ENCODE measurements at places on chromosomes 5 and 9. TPM values are rescaled to one million over a fixed set of nuclear protein-coding genes. Genes with fewer than 3 reads are reported as not detected.
A peak's percentile ranks its signal among the peaks of the same experiment; 100 is the strongest.

SPATA6L gene
- not detected for total RNA-seq

DNA sequence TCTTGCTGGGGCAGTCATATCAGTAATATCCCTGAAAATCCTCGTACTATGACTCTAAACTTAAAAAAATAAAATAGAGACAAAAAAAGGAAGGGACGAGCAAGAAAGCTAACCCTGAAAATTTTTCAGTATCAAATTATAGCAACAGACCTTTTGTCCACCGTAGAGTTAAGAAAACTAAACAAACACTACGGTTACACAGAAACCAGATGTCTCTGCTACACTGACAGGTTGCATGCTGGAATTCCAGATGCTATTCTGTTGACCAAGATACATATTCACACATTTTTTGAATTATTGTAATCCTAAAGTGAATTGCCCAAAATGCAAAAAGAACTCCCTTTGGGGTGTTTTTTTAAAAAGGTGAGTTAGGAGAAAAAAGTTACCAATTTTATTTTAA, 66.9 kb upstream of the SELENOP start:
- no peak for DNase-seq

DNA sequence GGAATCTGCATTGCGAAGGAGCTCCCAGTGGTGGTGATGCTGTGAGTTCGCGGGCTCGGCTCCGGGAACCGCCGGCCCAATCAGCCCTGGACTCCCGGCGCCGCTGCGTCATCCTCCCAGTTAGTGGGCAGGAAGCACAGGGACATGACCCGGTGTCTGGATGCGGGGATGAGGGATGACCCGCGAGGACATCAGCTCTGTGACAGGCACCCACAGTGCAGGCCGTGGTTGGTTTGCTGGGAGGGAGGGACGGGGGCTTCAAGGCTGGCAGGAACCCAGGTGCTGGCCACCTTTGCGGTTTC, 996 bp downstream of the NXNL2 start:
- no peak for DNase-seq

DNA sequence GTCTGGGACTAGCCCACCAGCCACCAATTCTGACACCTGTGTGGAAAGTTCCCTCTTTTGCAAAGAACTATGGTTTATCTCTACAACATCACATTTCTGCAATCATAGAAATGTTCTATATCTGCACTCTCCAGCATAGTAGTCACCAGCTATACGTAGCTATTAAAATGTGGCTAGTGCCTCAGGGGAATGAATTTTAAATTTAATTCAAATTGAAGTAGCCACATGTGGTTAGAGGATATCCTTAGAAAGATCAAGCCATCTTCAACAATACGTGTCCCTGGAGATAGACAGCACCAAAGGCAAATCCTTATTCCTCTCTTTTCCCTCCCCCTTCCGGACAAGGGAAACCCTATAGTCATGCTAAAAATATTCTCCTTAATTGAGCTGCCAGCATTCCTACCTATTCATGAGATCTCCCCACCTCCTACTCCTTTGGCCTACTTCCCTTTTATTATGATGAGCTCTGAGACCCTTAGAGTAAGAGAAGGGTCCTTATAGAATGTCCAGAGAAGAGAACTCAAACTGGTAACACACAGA, 11.1 kb downstream of the LCP2 start:
- no peak for DNase-seq

GRCh38 chr5:36478646-36479317, 127.6 kb upstream of the SLC1A3 start:
- no peak for DNase-seq

- DNase-seq, result no peak
Observed at GRCh38 chr9:2623288-2624050, 1.9 kb downstream of the VLDLR start.

DNA sequence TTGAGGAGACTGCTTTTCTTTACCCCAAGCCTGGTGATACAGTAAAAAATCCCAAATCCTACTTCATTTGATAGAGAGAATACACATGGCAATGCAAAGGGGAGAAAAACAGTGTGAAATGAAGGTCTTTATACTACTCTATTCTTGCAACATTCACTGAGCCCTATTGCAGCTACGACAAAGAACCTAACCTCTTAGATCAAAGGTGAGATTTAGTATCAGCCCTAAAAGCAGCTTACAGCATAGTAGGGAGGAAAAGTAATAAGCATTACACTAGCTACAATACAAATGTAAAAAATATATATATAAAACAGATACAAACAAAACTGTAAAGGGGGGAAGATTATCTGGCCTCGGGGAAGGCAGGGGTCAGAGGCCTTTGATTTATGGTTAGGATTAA, 147.1 kb downstream of the MAPKAP1 start:
- DNase-seq, result no peak

TNFSF15 gene
- not detected for total RNA-seq

DNA sequence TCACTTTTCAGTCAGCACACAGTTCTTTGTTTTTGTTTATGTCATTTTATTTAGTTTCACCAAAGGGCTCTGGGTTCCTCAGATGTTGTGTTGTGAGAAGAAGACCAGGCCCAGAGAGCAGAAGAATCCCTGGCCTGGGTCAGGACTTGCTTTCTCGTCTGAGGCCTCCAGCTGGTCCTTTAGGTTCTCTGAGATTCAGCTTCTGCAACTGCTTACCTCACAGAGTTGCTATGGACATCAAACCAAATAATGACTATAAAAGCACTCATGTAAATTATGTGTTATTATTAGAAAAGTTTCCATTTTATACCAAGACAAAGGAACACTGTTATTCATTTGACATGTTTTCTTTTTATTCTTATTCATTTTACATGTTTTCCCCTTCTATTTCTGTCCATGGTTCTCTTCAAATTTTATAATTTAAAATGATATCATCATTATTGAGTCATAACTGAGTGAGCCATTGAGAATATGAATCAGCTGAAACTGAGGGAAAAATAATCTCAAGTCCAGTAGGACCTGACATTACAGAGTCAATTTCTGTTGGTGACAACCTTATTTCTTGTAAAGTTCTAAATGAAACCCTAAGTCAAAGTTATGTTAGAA, 44.0 kb upstream of the GLRX start:
- DNase-seq, result no peak

- DNase-seq, result no peak
Observed at GRCh38 chr9:84061613-84062193, 81.1 kb downstream of the RMI1 start.

DNA sequence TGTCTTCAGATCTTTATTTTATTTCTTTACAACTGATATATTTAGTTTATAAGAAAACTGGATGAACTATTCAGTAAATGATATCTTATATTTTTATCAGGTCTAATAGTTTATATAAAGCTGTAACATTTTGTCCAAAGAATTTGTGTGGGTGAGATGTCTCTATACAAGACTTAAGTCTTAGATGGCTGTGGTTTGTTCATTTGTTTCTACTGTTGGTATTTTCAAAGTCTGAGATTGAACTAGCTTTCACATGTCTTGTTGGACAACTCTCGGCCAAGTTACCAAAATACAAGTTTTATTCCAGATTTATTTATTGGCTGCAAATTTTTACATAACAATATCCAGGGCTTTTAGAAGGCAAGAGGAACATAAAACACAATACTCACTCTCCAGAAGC, 286.0 kb downstream of the NR2F1-AS1 start:
- no peak for DNase-seq

GRCh38 chr5:93438124-93438523, 142.9 kb downstream of the NR2F1-AS1 start:
- no peak for DNase-seq

DNA sequence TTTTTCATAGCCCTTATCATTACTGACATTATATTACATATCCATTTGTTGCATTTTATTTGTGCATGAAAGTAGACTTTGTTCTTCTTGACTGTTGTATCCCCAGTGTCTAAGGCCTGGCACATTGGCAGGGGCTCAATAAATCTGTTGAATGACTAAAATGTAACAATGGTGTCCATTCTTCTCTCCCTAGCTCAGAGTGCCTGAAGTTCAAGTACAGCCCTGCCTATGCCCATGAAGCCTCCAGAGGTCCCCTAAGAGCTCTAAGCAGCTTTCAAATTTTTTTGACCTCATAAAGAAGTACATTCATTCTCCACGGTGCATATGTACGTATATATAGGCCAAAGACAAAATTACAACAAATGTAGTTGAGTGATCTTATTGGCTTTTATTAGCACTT, 4.2 kb upstream of the BSPRY start:
- no peak for DNase-seq

GABRA6 gene
- not detected for total RNA-seq

DNA sequence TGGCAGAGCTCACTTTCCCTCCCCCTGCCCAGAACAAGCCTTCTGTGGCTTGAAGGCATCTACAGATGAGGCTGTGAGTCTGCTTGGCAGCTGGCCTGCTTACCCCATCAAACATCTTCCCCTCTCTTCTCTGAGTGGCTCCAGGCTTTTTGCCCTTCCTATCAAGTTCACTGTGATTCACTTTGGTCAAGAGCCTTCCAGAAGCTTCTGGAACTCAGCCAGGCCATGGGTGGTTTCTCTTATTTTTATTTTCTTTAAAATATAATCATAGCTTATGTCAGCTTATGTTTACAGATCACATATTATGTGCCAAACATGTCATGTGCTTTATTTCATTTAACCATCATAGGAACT, 267.0 kb downstream of the SEC61B start:
- no peak for DNase-seq

PKD2L2 gene
- not detected for total RNA-seq

GRCh38 chr5:7755958-7756357, 95.0 kb downstream of the CFAP90 start:
- no peak for DNase-seq

GRCh38 chr9:113569472-113570060, 106.0 kb downstream of the RGS3 start:
- no peak for DNase-seq

DNA sequence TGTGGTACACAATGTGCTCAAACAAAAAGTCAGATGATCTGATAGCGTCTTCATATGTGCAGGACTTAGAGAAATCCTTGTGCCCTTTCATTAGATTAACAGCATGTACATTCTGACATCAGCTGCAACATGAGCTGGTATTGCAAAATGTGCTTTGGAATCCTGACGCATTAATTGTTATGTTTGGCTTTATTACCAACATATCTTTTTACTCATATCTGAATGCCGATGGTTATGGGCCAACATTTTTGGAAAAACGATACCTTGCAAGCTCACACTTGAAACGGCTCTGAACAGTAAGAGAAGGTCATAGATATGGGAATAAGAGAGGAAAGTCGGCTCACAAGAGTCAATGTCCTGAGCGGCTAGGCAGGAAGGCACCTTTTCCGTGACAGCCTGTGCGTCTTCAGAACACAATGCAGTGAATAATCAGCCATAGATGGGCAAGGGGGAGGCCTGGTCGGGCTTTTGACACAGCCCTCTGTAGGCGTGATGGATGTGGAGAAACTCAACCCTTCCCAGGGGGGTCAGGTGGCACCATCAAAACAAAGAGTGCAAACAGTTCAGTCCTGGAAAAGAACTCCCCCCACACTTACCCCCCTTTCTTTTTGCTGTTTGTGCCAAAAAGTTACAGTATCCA, 36.4 kb upstream of the GAS1 start:
- no peak for DNase-seq

EIF4E1B gene
- total RNA-seq, result not detected

GLRA1 gene
- not detected for total RNA-seq

DNA sequence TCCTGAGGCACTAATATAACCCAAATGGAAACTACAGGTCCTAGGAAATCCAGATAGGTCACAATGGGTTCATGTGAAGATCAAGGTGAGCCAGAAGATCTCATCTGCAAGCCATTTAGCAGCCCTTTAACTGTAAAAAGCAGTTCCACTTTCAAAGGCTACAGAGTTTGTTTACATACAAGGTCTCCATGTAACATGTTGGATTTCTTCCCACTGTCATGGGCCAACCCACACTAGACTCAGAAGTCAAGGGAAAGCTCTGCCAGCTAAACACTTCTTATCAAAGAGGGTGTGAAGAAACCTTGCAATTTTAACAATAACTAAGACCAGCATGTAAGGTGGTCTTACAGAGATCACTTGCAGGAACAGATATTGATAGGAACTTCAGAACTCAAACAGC, 3.8 kb upstream of the CTNNAL1 start:
- no peak for DNase-seq

DNA sequence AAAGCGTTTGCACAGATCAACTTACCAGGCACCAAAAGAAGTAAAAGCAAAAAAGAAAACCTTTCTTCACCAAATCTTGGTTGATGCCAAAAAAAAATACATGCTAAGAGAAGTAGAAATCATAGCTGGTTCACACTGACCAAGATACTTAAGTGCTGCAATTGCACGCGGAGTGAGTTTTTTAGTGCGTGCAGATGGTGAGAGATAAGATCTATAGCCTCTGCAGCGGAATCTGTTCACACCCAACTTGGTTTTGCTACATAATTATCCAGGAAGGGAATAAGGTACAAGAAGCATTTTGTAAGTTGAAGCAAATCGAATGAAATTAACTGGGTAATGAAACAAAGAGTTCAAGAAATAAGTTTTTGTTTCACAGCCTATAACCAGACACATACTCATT, 36.4 kb upstream of the CCDC152 start:
- DNase-seq, result no peak

DNA sequence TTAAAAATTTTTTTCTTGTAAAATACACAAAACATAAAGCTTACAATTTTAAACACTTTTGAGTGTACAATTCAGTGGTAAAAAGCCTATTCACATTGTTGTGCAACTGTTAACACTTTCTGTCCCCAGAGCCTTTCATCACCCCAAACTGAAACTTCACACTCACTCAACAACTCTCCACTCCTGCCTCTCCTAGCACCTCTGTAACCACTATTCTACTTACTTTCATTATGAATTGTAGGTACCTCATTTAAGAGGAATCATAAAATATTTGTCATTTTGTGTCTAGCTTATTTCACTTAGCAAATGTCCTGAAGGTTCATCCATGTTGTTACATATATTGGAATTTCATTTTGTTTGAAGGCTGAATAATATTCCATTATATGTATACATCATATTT, 4.3 kb upstream of the ZNF510 start:
- no peak for DNase-seq

CCDC192 gene
- total RNA-seq, result not detected

CENPP gene
- total RNA-seq, result 19.7 TPM

PCDH12 gene
- total RNA-seq, result 0.04 TPM

TMEM252 gene
- total RNA-seq, result not detected

MINAR2 gene
- not detected for total RNA-seq

NLN gene
- total RNA-seq, result 45.2 TPM

DNA sequence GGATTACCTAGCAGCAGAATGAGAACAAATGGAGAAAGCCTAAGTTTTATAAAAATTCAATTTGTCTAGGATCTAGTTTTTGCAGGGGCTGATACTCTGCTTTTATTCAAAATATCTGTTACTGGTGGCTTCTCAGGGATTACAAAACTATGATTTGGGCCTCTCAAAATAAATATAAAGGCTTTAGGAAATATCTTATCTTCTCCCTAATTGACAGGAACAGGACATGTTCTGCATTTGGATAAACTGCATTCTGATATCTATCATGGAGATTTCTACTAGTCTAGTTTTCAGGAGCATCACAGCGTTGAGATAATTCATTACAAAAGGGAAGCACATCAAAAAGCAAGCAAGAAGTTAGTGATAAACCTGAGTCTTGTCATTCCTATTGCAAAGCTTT, 127.1 kb upstream of the ITGA1 start:
- no peak for DNase-seq

GRCh38 chr5:159975462-159976019, 33.4 kb upstream of the TTC1 start:
- peak; percentile 17 for DNase-seq

SHISAL2B gene
- not detected for total RNA-seq

PCDHGA7 gene
- not detected for total RNA-seq

- no peak for DNase-seq
Observed at GRCh38 chr5:124457101-124457500, 289.3 kb downstream of the ZNF608 start.
